Fibroblast of skin of right biceps (primary cell): ENCODE measurements at places on chromosomes 2 and 18.

DNA sequence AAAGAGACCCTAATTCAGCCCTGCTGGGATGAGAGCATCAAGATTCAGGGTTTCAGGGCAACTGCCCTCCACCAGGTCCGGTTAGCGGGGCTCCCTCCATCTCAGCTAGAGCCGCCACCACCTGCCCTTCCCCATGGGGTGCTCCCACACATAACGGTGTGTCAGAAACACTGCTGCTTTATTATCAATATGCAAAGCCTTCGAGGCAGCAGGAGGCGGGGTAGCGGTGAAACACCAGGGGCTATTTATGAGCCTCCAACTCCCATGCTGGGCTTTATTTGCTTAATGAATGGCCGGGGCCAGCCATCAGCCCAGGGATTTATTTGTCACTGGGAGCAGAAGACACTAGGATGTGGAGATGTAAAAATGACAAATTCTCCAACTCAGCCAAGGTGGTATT is 109.8 kb downstream of the GALNT14 start:
- no peak for DNase-seq

DNA sequence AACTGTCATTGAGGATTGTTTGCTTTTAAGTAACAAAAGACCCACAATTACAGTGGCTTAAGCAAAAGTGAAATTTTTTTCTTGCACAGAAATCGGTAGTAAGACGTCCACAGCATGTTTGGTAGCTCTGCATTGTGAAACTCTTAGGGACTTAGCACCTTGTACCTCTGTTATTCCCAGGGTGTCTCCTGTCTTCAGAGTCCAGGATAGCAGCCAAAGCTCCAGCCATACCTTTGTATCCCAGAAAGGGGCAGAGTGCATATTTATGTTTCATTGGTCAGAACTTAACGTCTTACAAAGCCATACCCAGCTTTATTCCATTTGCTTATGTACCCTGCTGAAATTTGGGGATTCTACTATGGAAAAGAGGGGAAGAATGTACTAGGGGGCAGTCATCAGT is 32.8 kb downstream of the RMND5A start:
- no peak for DNase-seq

GRCh38 chr18:70333316-70333715 is 44.5 kb downstream of the SOCS6 start:
- peak; percentile 31 for DNase-seq

DNA sequence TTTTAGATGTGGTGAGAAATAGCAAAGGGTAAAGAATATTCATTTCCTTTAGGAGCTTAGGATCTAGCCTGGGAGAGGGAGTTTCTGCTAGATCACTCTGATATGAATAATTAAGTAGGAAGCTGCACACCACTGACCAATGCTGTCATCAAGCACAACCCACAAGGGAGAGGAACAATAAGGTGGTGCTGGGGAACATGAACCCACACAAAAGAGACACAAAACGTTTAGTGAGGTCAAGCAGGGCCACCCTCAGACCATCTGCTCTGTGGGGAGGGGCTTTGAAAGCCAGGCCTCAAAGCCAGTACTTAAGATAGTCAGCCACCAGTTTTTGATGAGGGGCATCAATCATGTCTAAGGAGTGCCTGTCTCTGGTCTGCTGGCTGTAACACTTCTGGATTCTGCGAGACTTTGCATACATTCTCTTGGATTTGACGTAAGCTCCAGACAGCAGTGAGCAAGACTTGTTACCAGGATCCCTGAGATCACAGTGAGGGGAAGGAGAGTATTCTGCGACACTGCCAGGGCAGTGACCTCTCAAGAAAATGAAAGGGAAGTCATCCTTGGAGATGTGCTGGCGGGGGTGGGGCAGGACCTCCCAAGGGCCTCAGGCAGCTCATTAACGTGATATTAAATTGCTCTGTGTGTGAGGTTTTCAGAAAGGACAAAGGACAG is 127.0 kb downstream of the CCBE1 start:
- DNase-seq, result peak; percentile 53

- DNase-seq, result peak; percentile 31
These were observed 11.6 kb upstream of the EIF2AK2 start for GRCh38 chr2:37168217-37168981.
